Bronchus fibroblast of lung (primary cell): ENCODE measurements at places on chromosomes 1 and 21. TPM values are rescaled to one million over a fixed set of nuclear protein-coding genes. Genes with fewer than 3 reads are reported as not detected.

CCDC27 gene
- total RNA-seq = not detected in 2 replicates

CYP2J2 gene
- total RNA-seq = 0.15 and 0.50 TPM in 2 replicates

PHLDA3 gene
- 45.9 and 49.1 TPM in 2 replicates for total RNA-seq

PDC gene
- not detected in 2 replicates for total RNA-seq

STYXL2 gene
- total RNA-seq = not detected in 2 replicates

CBS gene
- total RNA-seq = 54.0 and 58.7 TPM in 2 replicates

RHCE gene
- total RNA-seq = 0.15 and 0.50 TPM in 2 replicates

CLDN17 gene
- not detected in 2 replicates for total RNA-seq

LAX1 gene
- not detected in 2 replicates for total RNA-seq

COL24A1 gene
- 0.15 and 0.34 TPM in 2 replicates for total RNA-seq

KLF17 gene
- total RNA-seq = under 0.01 TPM in 2 replicates

TMEM59 gene
- total RNA-seq = 85.9 and 111 TPM in 2 replicates

DNM3 gene
- 0.67 and 1.2 TPM in 2 replicates for total RNA-seq

EPHA8 gene
- total RNA-seq = not detected in 2 replicates

E2F2 gene
- total RNA-seq = 3.3 and 3.7 TPM in 2 replicates

SELE gene
- total RNA-seq = not detected in 2 replicates

MYOG gene
- total RNA-seq = under 0.01 TPM in 1 of 2 replicates, not detected in the other

TNFRSF8 gene
- not detected in 2 replicates for total RNA-seq

AMY1C gene
- not detected in 2 replicates for total RNA-seq

MSH4 gene
- not detected in 2 replicates for total RNA-seq

SPRR2F gene
- total RNA-seq = not detected in 2 replicates

KLHL20 gene
- 12.5 and 19.8 TPM in 2 replicates for total RNA-seq

CDC7 gene
- total RNA-seq = 6.8 and 7.7 TPM in 2 replicates

S100A2 gene
- 4.5 and 10.8 TPM in 2 replicates for total RNA-seq

PTGER3 gene
- under 0.01 TPM in 1 of 2 replicates, not detected in the other for total RNA-seq

RAP1GAP gene
- not detected in 2 replicates for total RNA-seq

RGS18 gene
- total RNA-seq = not detected in 2 replicates

TMED5 gene
- 52.5 and 56.0 TPM in 2 replicates for total RNA-seq

FALEC gene
- total RNA-seq = not detected in 2 replicates

SPRR2G gene
- total RNA-seq = not detected in 2 replicates

TAL1 gene
- total RNA-seq = not detected in 2 replicates

RNF186 gene
- not detected in 2 replicates for total RNA-seq

NPHS2 gene
- total RNA-seq = not detected in 2 replicates

G0S2 gene
- total RNA-seq = 63.6 and 66.9 TPM in 2 replicates

WDR64 gene
- total RNA-seq = not detected in 2 replicates

LRRC71 gene
- total RNA-seq = 0.15 and 1.3 TPM in 2 replicates

CYP4A11 gene
- total RNA-seq = not detected in 2 replicates

SH2D5 gene
- total RNA-seq = 5.2 and 5.5 TPM in 2 replicates

FAAH gene
- 1.0 TPM in 2 replicates for total RNA-seq
